Left ventricle myocardium inferior (tissue), 1 donor: ENCODE measurements at places on chromosomes 2 and 18. TPM values are rescaled to one million over a fixed set of nuclear protein-coding genes. Genes with fewer than 3 reads are reported as not detected.

ANKRD30B gene
- not detected for total RNA-seq

RUFY4 gene
- total RNA-seq: not detected

DCDC2C gene
- total RNA-seq: not detected

OTX1 gene
- total RNA-seq: not detected

COX5B gene
- 1,153 TPM for total RNA-seq

AGAP1 gene
- total RNA-seq: 18.1 TPM

GRCh38 chr18:38851526-38851925 is 1285.9 kb upstream of the CELF4 start:
- H3K27ac ChIP-seq: no peak overlapping the region
- DNase-seq: no peak
- H3K4me3 ChIP-seq: no peak overlapping the region
- H3K36me3 ChIP-seq: no peaks in the 10 kb centered on the region
- no peaks in the 10 kb centered on the region for H3K27me3 ChIP-seq

- H3K36me3 ChIP-seq: no peaks in the 10 kb centered on the region
- H3K27me3 ChIP-seq: no peaks in the 10 kb centered on the region
- DNase-seq: no peak
- no peak overlapping the region for H3K27ac ChIP-seq
- no peak overlapping the region for H3K4me3 ChIP-seq
These were observed 202.5 kb upstream of the RBMS1 start for GRCh38 chr2:160696087-160696452.

DNA sequence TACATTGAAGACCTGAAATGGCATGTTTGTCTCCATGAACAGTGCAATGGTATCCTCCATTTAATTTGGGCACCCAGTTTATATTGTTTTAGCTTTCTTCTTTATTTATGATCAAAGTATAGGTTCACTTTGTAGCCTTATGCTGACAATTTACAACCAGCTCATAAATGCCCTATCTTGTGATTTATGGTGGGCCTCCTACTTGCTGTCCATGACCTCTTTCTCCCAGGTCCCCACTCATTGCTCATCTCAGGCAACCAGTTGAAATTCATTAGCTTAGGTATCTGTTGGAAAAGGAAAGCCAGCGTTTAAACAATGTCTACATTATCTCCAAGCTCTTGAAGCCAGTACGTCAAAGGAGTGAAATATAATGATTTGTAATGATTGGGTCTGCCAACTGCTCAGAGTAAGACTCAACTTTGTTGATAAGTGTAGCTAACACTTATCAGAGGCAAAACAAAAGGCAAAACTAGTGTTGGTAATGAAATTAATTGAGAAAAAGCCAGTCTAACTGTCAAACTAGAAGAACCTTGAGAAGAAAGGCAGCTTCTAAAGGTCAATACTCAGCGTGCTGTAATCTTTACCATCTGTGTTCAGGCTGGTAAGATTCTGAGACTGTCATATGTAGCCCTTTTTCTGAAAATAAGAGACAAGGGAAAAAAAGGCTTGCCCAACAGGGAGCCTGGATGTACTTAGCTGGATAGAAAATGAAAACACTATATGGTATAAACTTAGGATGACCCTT is 695.9 kb downstream of the EPHA4 start:
- no peak for DNase-seq
- no peaks in the 10 kb centered on the region for H3K36me3 ChIP-seq
- peaks cover 4% of the 10 kb centered on the region for H3K4me1 ChIP-seq

GRCh38 chr2:193469251-193469650 is 1274.5 kb upstream of the TMEFF2 start:
- no peaks in the 10 kb centered on the region for H3K27me3 ChIP-seq
- no peak overlapping the region for H3K27ac ChIP-seq
- no peak overlapping the region for H3K4me3 ChIP-seq
- H3K36me3 ChIP-seq: no peaks in the 10 kb centered on the region
- DNase-seq: no peak

DNA sequence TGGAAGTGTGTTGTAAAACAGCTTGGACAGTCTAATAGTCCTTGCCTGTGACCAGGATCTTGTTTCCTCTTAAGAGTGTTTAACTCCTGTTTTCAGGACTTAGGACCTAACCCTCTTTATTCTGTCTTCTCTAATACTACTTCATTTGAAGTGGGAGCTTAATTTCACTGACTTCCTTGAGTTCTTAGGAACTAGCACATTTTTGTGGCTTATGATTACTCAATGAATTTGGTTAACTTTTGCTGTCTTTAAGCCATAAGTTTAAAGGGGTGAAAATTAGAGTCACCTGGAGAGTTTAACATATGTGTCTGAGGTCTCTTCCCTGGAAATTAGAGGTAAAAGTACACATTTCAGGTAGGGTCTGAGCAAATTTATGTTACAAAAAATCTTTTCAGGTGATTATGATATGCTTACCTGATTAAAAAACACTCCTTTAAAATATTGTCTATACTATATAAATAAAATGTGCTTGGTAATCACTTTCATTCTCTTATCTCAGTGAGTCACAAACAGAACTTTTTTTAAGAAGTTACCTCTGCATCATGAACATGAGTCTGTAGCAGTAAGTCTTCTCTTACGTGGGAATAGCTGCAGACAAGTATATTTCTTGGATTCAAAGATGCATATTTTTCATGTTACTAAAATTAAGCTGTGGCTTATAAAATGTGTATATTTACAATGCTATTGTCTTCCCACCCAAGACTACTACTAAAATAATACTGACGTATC is 52.7 kb downstream of the ATP9B start:
- H3K4me1 ChIP-seq: peaks cover 4% of the 10 kb centered on the region
- no peak overlapping the region for H3K4me3 ChIP-seq
- H3K36me3 ChIP-seq: peaks cover 16% of the 10 kb centered on the region
- no peak for DNase-seq

GRCh38 chr2:63663013-63663864 is 74.5 kb downstream of the MDH1 start:
- no peak for DNase-seq
- H3K27me3 ChIP-seq: no peaks in the 10 kb centered on the region
- no peaks in the 10 kb centered on the region for H3K4me1 ChIP-seq
- H3K27ac ChIP-seq: no peak overlapping the region

GRCh38 chr2:237129625-237130263 is 44.1 kb downstream of the COPS8 start:
- H3K27me3 ChIP-seq: no peaks in the 10 kb centered on the region
- no peak overlapping the region for H3K27ac ChIP-seq
- no peak overlapping the region for H3K4me3 ChIP-seq
- DNase-seq: no peak
- H3K36me3 ChIP-seq: no peaks in the 10 kb centered on the region

DNA sequence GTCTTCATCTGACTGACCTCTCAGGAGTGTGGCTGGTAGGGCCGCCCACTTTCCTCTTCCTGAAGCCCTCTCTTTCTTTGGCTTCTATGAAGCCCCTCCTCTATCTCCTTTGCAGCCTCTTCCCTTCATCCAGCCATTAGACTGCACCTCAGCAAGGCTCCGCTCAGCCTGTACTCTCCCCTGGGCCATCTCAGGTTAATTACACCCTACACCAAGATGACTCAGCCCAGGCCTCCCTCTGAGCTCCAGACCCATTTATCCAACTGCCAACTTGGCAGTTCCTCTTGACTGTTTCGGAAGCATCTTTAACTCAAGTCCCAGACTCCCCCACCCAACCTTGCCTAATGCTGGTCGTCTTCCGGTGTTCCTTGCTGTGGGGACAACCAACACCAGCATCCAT is 5.8 kb upstream of the WNT6 start:
- no peak overlapping the region for H3K4me3 ChIP-seq
- H3K27ac ChIP-seq: no peak overlapping the region
- peaks cover 8% of the 10 kb centered on the region for H3K4me1 ChIP-seq
- no peaks in the 10 kb centered on the region for H3K36me3 ChIP-seq
- DNase-seq: no peak

DNA sequence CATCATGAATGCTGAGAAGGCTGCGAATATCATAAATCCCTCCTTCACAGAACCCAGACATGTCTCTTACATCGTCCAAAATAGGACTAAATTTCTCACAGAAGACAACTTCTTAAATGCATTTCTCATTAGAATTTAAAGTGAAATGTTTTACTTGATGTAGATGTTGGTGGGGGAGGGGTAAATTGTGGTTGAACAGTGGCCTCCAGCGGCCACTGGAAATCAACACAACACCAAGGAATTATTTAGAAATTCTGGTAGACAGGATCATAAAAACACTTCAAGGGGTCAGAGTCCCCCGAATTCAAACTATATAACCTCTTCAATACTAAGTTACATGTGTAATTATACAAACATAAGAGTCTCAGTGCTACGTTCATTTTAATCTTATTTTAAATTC is 135.9 kb downstream of the ABCA12 start:
- no peaks in the 10 kb centered on the region for H3K4me1 ChIP-seq
- no peaks in the 10 kb centered on the region for H3K36me3 ChIP-seq
- no peak overlapping the region for H3K27ac ChIP-seq

GRCh38 chr2:4528773-4529172 is 825.4 kb downstream of the DCDC2C start:
- DNase-seq: no peak
- H3K27me3 ChIP-seq: no peaks in the 10 kb centered on the region
- no peak overlapping the region for H3K4me3 ChIP-seq
- H3K4me1 ChIP-seq: no peaks in the 10 kb centered on the region

GRCh38 chr2:189088591-189089205 is 90.9 kb downstream of the COL5A2 start:
- no peak overlapping the region for H3K4me3 ChIP-seq
- DNase-seq: no peak
- H3K27ac ChIP-seq: no peak overlapping the region
- H3K27me3 ChIP-seq: no peaks in the 10 kb centered on the region

DNA sequence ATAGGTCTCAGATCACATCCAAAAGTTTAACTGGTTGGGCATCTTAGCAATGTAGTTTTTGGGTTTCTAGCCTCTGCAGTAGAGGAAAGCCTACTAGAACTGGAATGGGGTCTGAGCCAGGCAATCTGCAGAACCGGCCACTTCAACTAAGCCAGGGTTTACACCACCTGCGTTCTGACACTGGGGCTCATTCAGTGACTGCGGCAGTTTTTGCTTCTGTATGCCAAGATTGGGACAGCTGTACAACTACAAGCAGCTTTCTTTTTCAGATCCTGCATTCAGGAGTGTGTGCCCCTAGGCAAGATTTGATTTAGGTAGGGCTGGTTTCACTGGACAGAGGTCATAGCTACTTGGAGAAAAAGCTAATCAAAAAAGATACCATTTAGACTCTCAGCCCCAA is 43.7 kb upstream of the IGFBP5 start:
- no peaks in the 10 kb centered on the region for H3K36me3 ChIP-seq
- no peak overlapping the region for H3K27ac ChIP-seq
- H3K4me3 ChIP-seq: no peak overlapping the region
- no peaks in the 10 kb centered on the region for H3K27me3 ChIP-seq
- DNase-seq: no peak
- H3K4me1 ChIP-seq: peaks cover 26% of the 10 kb centered on the region

- no peak for DNase-seq
- no peaks in the 10 kb centered on the region for H3K36me3 ChIP-seq
- H3K4me1 ChIP-seq: peaks cover 24% of the 10 kb centered on the region
- H3K27ac ChIP-seq: no peak overlapping the region
- no peak overlapping the region for H3K4me3 ChIP-seq
These were observed 31.1 kb downstream of the EFR3B start for GRCh38 chr2:25073025-25073424.

- no peak for DNase-seq
- no peak overlapping the region for H3K27ac ChIP-seq
- H3K4me3 ChIP-seq: no peak overlapping the region
These were observed 90.6 kb upstream of the GPC1 start for GRCh38 chr2:240344904-240345303.

GRCh38 chr2:54613794-54614257 is 109.6 kb upstream of the EML6 start:
- H3K27me3 ChIP-seq: no peaks in the 10 kb centered on the region
- H3K4me1 ChIP-seq: peaks cover 99% of the 10 kb centered on the region
- no peak overlapping the region for H3K4me3 ChIP-seq
- H3K36me3 ChIP-seq: peaks cover 47% of the 10 kb centered on the region

DNA sequence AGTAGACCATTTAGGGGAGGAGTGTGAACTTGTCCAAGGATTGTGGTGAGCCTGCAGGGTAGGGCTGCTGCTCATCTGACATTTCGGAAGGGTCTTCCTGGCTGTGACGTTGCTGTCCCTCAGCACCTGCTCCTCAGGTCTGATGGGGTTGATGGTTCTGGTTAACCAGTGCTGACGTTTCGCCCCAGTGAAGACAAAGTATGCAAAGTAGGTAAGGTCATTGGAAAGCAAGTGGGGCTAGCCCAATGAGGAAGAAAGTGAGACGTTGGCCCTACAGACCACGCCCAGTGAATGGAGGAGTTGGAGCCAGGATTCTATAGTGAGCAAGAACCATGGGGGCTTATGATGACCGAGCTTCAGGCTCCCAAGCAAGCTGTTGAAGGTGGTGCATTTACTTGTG is 33.4 kb upstream of the ZNF396 start:
- no peaks in the 10 kb centered on the region for H3K36me3 ChIP-seq
- no peak overlapping the region for H3K27ac ChIP-seq
- H3K4me3 ChIP-seq: no peak overlapping the region
- DNase-seq: no peak

- no peaks in the 10 kb centered on the region for H3K27me3 ChIP-seq
- no peak for DNase-seq
- no peak overlapping the region for H3K27ac ChIP-seq
- H3K4me3 ChIP-seq: no peak overlapping the region
These were observed 7.7 kb downstream of the VRK2 start for GRCh38 chr2:58054264-58054663.

DNA sequence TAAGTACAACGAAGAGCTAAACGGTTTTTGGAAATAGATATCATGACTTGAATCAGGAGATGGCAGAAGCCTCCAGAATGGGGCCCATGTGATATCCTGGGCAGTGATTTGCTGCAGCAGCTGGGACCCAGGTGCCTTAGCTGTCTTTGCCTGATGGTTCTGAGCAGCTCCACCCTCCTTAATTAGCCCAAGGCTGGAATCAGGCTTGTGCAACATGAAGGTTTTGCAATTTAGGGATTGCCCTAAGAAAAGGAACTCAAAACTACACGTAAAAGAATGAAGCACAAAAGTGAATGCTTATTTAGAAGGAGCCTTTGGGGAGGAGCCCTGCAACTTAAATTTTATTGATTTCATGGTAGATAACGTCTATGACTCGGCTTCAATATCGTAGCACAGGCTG is 17.3 kb upstream of the CNDP2 start:
- no peaks in the 10 kb centered on the region for H3K36me3 ChIP-seq
- no peaks in the 10 kb centered on the region for H3K27me3 ChIP-seq
- H3K4me1 ChIP-seq: peaks cover 7% of the 10 kb centered on the region
- H3K4me3 ChIP-seq: no peak overlapping the region
- DNase-seq: no peak

- H3K4me3 ChIP-seq: no peak overlapping the region
- no peak for DNase-seq
- H3K4me1 ChIP-seq: peaks cover 30% of the 10 kb centered on the region
- H3K36me3 ChIP-seq: no peaks in the 10 kb centered on the region
These were observed 30.4 kb upstream of the MGAT4A start for GRCh38 chr2:98761267-98761781.

- DNase-seq: no peak
- H3K27ac ChIP-seq: no peak overlapping the region
- H3K4me3 ChIP-seq: no peak overlapping the region
- no peaks in the 10 kb centered on the region for H3K36me3 ChIP-seq
These were observed 182.9 kb upstream of the SIX3 start for GRCh38 chr2:44758591-44758990.

- H3K4me1 ChIP-seq: peaks cover 43% of the 10 kb centered on the region
- no peaks in the 10 kb centered on the region for H3K27me3 ChIP-seq
- no peak overlapping the region for H3K4me3 ChIP-seq
- no peaks in the 10 kb centered on the region for H3K36me3 ChIP-seq
These were observed 118.4 kb upstream of the NOSTRIN start for GRCh38 chr2:168683996-168684395.

GRCh38 chr2:127086990-127087790 is 19.8 kb downstream of the BIN1 start:
- H3K27ac ChIP-seq: peak overlapping the region; percentile 79
- H3K36me3 ChIP-seq: no peaks in the 10 kb centered on the region
- peaks cover 52% of the 10 kb centered on the region for H3K27me3 ChIP-seq
- H3K4me1 ChIP-seq: peaks cover 60% of the 10 kb centered on the region
